Type B pancreatic cell (in vitro differentiated cells): ENCODE measurements at places on chromosomes 3 and 15. TPM values are rescaled to one million over a fixed set of nuclear protein-coding genes. Genes with fewer than 3 reads are reported as not detected.
A peak's percentile ranks its signal among the peaks of the same experiment; 100 is the strongest.

DNA sequence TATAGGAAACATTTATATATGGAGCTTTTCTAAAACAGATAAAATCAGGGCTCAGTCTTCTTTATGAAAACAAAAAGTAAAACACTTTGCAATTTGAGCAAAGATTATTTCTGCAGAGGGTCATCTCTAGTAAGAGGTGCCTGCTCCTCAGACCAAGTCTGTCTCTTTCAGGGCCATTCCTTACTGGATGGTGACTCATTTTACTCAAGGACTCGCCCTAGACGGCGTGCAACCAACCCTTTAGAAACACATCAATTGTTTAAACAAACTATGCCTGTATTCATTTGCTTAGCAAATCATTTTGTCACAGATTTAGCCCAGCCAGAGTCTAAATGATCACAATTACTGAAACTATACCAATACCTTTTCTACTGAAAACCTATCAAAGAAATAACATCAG is 242.8 kb upstream of the ICE2 start:
- no peaks in the 10 kb centered on the region for H3K36me3 ChIP-seq
- H3K4me1 ChIP-seq = peaks cover 15% of the 10 kb centered on the region
- no peaks in the 10 kb centered on the region for H3K27me3 ChIP-seq
- no peak overlapping the region for H3K4me3 ChIP-seq

GRCh38 chr15:66638377-66638776 is 63.7 kb upstream of the SMAD6 start:
- no peak for DNase-seq
- peaks cover 26% of the 10 kb centered on the region for H3K4me1 ChIP-seq
- H3K27me3 ChIP-seq = no peaks in the 10 kb centered on the region
- no peak overlapping the region for H3K27ac ChIP-seq
- no peak overlapping the region for H3K4me3 ChIP-seq

GRCh38 chr3:69876073-69876472 is 123.5 kb upstream of the SAMMSON start:
- H3K27ac ChIP-seq = no peak overlapping the region
- peaks cover 3% of the 10 kb centered on the region for H3K4me1 ChIP-seq
- no peaks in the 10 kb centered on the region for H3K36me3 ChIP-seq
- no peak overlapping the region for H3K4me3 ChIP-seq

DNA sequence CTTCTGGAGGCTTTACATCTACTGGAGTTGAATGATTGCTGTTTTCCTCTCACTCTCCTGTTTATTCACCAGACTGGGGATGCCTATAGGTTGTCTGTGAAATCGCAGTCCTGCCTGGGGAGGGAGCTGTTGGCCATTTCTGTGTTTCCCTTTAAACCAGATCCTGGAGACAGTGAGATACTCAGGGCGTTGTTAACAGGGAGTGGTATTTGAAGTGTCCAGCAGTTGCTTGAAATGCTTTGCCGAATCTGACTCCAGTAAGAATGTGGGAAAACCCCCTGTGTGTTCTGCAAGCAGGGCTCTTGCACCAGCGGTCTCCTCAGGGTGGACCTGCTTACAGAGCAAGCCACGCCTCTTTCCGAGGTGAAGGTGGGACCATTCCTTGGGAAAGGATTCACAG is 4.3 kb upstream of the LRRK1 start:
- DNase-seq = no peak
- H3K27ac ChIP-seq = no peak overlapping the region
- H3K4me3 ChIP-seq = no peak overlapping the region
- H3K4me1 ChIP-seq = peaks cover 5% of the 10 kb centered on the region
- H3K36me3 ChIP-seq = no peaks in the 10 kb centered on the region

DNA sequence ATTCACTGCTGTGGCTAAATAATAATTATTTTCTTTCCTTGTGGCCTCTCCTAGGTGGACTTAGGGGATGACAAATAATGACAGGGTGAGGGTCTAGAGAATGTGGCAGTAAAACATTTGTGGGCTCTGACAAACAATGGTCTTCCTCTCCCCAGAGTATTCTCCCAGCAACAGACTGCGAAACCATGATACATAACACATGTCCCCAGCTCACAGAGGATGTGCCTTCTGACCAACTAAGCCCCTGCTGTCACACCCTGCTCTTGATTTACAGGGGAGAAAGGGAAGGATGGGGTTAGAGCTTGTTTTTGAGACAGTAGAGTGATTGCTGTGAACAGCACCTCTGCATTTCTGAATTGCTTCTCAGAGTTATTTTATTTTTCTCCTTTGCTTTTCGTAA is 116.6 kb upstream of the CTDSPL start:
- peak overlapping the region; percentile 51 for H3K4me3 ChIP-seq
- peak overlapping the region; percentile 15 for H3K27ac ChIP-seq
- peaks cover 12% of the 10 kb centered on the region for H3K27me3 ChIP-seq
- peaks cover 42% of the 10 kb centered on the region for H3K4me1 ChIP-seq

The CPN2 gene
- not detected in 2 replicates for total RNA-seq

GRCh38 chr15:87556886-87557285 is 699.7 kb downstream of the NTRK3 start:
- H3K27me3 ChIP-seq = peaks cover 6% of the 10 kb centered on the region
- DNase-seq = no peak
- H3K4me3 ChIP-seq = no peak overlapping the region
- H3K4me1 ChIP-seq = no peaks in the 10 kb centered on the region
- H3K27ac ChIP-seq = no peak overlapping the region

The STARD9 gene
- total RNA-seq = 1.2 and 13.7 TPM in 2 replicates

DNA sequence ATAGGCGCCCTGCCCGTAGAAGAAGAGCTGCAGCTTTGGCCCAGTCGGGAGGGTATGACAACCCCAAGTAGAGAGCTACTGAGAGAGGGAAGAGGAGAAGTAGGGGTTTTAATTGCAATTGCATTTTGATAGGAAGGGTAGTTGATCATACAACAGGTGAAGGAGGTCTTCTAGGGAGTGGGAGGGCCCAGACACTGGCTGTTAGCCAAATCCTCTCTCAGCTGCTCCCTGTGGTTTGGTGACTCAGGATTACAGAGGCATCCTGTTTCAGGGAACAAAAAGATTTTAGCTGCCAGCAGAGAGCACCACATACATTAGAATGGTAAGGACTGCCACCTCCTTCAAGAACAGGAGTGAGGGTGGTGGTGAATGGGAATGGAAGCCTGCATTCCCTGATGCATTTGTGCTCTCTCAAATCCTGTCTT is 408.9 kb upstream of the THBS1 start:
- H3K27ac ChIP-seq = no peak overlapping the region
- H3K4me3 ChIP-seq = no peak overlapping the region
- H3K4me1 ChIP-seq = peaks cover 13% of the 10 kb centered on the region
- H3K36me3 ChIP-seq = no peaks in the 10 kb centered on the region
- no peak for DNase-seq

DNA sequence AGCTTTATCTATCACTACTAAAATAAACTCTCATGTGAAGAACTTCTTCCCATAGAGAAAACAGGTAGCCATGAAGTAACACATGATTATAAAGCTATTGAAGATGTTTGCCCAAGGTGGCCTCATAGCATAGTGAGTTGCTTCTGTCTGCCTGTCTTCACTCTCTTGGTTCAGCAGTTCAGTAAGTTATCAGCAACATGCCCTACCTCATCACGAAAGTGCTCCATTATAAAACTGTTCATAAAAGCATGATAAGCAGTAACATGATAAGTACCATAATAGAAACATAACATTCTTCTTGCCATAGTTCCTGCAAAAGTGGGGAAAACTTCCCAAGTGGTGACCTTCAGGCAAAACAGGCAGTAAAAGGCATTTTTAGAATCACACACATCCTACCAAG is 45.6 kb downstream of the MRPL3 start:
- H3K4me1 ChIP-seq = peaks cover 6% of the 10 kb centered on the region
- no peak for DNase-seq
- H3K36me3 ChIP-seq = peaks cover 15% of the 10 kb centered on the region
- H3K27ac ChIP-seq = no peak overlapping the region

The B3GNT5 gene
- total RNA-seq = 28.7 and 37.0 TPM in 2 replicates

DNA sequence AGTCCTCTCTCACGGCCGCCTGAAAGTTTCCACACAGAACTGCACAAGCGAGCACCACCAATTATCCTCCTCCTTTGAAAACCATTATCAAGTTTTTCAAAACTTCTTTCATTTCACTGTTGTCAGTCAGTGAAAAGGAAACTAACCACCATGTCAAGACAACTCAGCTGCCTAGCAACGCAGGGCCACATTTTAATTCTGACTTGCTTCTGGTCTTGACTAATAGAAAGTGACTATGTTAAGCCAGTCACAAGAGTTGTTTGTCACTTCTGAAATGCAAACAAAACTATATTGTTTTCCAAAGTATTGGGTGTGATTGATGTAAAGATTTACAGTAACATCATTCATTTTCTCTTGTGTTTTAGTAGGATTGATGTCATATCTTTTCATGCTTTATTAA is 612.8 kb upstream of the AGTR1 start:
- H3K4me1 ChIP-seq = peaks cover 24% of the 10 kb centered on the region
- H3K36me3 ChIP-seq = no peaks in the 10 kb centered on the region
- H3K4me3 ChIP-seq = no peak overlapping the region
- H3K27me3 ChIP-seq = no peaks in the 10 kb centered on the region
- no peak for DNase-seq

The CPLX3 gene
- not detected in 2 replicates for total RNA-seq

GRCh38 chr3:156038869-156039268 is 81.5 kb upstream of the KCNAB1 start:
- H3K4me3 ChIP-seq = no peak overlapping the region
- no peak for DNase-seq

The RASGRF1 gene
- total RNA-seq = 0.41 and 1.5 TPM in 2 replicates

DNA sequence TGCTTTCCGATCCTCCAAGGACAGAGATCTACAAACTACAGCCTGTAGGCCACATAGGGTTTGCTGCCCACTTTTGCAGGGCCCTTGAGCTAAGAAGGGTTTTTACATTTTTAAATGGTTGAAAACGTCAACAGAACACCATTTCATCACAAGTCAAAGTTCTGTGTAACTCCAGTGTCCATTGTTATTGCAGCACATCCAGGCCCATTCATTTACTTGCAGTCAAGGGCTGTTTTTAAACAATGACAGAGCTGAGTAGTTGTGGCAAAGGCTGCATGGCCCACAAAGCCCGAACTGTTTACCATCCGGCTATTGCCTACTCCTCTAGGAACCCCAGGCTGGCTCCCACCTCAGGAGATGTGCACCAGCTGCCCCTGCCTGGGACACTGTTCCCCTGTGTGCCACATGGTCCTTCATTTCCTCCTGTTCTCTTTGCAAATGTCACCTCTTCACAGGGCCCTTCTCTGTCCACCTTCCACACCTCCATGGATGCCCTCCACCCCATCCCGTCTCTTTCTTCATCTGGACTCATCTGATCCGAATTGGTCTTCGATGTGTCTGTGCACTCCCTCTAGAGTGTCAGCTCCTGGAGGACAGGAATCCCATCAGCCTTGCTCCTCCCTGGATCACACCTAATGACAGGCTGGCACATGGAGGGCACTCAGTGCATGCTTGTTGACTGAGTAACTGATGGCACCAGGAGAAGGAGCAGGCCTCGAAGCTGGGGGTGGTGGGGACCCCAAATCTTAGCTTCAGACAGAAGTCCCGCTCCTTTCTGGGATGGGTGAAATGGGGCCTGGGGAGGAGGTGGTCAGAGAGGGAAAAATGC is 69.5 kb upstream of the IQSEC1 start:
- no peak overlapping the region for H3K4me3 ChIP-seq
- H3K27me3 ChIP-seq = peaks cover 20% of the 10 kb centered on the region
- no peak overlapping the region for H3K27ac ChIP-seq
- no peak for DNase-seq
- no peaks in the 10 kb centered on the region for H3K36me3 ChIP-seq
- H3K4me1 ChIP-seq = no peaks in the 10 kb centered on the region

The RHOV gene
- total RNA-seq = 19.3 and 43.3 TPM in 2 replicates

- H3K4me3 ChIP-seq = no peak overlapping the region
- no peaks in the 10 kb centered on the region for H3K27me3 ChIP-seq
- peaks cover 23% of the 10 kb centered on the region for H3K4me1 ChIP-seq
- H3K36me3 ChIP-seq = no peaks in the 10 kb centered on the region
- H3K27ac ChIP-seq = no peak overlapping the region
Measured at GRCh38 chr15:29890336-29891095, 68.2 kb upstream of the TJP1 start.

- H3K27me3 ChIP-seq = no peaks in the 10 kb centered on the region
- peaks cover 28% of the 10 kb centered on the region for H3K4me1 ChIP-seq
- DNase-seq = no peak
- peak overlapping the region; percentile 51 for H3K4me3 ChIP-seq
Measured at GRCh38 chr3:101847328-101847727, 2.0 kb upstream of the NFKBIZ start.

DNA sequence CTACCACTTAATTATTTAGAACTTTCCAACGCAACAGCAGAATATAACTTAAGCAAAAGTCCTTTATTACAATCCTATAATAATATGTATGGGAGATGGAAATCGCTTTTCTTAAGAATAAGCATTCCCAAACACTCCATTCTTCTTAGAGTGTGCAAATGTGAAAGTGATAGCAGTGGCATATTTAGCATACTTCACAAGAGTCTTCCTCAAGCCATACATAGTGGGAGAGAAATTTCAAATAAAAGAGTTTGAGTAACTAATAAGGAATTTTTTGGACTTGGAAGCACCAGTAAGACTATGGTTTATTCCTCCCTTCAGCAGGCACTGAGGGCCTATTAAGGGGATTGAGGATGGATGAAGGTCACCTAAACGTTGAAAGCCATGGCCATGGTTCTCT is 22.1 kb upstream of the BNC1 start:
- peak overlapping the region; percentile 47 for H3K4me3 ChIP-seq
- peaks cover 34% of the 10 kb centered on the region for H3K4me1 ChIP-seq
- no peaks in the 10 kb centered on the region for H3K27me3 ChIP-seq
- no peak for DNase-seq
- no peaks in the 10 kb centered on the region for H3K36me3 ChIP-seq

DNA sequence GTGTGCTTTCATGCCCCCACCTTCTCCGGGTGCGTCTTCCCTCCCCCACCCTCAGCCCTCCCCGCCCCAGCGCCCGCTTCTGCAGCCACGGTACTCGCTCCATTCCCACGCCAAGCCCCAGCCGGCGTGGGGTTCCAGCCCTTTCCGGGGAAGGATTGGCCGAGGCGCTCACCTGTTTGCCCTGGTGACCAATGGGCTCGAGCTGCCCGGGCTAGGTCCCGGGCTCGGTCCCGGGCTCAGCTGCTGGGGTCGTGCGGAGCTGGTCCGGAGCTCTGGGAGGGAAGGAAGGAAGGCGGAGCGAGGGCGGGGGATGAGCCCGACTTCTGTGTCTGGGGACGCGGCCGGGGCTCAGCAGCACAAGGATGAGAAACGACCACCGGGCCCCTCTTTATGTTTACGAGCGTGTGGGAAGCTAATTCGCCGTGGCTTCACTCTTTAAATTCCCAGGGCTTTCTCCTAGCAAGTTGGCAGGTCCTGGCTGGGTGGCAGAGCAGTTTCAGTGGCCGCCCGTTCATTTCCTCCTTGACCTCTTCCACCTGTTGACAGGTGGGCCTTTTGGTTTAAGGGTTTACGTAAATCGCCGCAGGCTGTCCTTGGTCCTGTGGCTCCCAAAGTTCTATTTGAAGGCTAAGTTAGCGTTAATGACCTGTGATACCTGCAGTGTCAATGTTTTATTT is at the start of gene IGSF10:
TSS of gene IGSF10 (minus strand) at position 288 of the 677 bp plus-strand sequence. CDS start 2,352 bp downstream, outside the sequence.
- H3K27me3 ChIP-seq = peaks cover 18% of the 10 kb centered on the region
- peak within 1 kb of the TSS; percentile 35 for H3K27ac ChIP-seq
- peak within 1 kb of the TSS; percentile 87 for H3K4me3 ChIP-seq
- no peaks in the 10 kb centered on the region for H3K36me3 ChIP-seq

DNA sequence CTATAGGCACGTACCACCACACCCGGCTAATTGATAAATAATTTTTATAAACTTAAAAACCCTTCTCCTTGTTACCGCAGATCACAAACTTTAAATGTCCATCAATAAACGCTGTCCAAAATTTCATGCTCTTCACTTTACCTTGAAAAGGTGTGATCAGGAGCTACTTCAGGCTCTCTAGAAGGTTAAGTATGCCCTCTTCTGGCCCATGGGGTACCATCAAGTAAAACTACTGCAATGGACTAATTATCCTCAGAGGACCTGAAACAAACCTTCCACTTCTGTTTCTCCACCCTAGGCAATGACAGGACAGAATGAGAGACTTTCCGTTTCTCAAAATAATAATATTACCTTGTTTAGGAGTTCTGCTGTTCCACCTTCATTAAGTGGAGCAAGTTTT is 9.2 kb downstream of the LZTFL1 start:
- DNase-seq = no peak
- H3K4me1 ChIP-seq = no peaks in the 10 kb centered on the region
- H3K27ac ChIP-seq = no peak overlapping the region
